ENCODE measurements at places on chromosomes 2 and 18.
A peak's percentile ranks its signal among the peaks of the same experiment; 100 is the strongest.

DNA sequence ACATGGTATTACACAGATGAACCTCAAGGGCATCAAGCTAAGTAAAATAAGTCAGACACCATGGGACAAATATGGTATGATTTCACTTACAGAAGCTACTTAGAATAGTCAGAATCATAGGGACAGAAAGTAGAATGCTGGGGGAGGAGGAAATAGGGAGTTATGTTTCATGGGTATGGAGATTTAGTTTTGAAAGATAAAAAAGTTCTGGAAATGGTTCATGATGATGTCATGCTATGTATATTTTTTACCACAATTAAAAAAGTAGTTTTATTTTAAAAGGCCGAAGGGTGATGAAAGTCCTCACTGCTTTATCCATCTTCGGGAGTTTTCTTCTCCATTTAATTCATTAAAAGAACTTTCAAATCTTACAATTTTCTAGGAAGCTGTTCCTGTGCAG lies 181.9 kb downstream of the CALCRL start:
- DNase-seq, result no peak

DNA sequence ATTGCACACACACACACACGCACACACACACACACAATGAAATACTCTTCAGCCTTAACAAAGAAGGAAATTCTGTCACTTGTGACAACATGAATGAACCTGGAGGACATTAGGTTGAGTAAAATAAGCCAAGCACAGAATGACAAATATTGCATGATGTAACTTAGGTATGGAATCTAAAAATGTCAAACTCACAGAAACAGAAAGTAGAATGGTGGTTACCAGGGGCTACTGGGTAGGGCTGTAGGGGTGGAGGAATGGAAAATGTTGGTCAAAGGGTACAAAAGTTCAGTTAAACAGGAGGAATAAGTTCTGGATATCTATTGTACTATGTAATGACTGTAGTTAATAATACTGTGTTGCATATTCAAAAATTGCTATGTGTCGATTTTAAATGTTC lies 29.5 kb downstream of the SCN2A start:
- DNase-seq, result no peak

- DNase-seq, result peak; percentile 99
Measured at GRCh38 chr2:67260343-67261277, 136.5 kb upstream of the ETAA1 start.

DNA sequence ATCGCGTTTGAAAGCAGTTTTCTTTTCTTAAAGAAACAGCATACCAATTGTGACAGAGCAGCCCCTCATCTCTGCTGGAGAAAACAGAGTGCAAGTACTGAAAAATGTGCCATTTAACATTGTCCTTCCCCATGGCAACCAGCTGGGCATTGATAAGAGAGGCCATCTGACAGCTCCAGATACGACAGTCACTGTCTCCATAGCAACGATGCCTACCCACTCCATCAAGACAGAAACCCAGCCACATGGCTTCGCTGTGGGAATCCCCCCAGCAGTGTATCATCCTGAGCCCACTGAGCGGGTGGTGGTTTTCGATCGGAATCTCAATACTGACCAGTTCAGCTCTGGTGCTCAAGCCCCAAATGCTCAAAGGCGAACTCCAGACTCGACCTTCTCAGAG lies 9.5 kb downstream of the GRHL1 start:
- DNase-seq, result no peak

GRCh38 chr2:119681868-119682220 lies 2.8 kb downstream of the TMEM177 start:
- no peak for DNase-seq

- peak; percentile 86 for DNase-seq
Measured at GRCh38 chr2:162261032-162261945, 18.0 kb upstream of the FAP start.

DNA sequence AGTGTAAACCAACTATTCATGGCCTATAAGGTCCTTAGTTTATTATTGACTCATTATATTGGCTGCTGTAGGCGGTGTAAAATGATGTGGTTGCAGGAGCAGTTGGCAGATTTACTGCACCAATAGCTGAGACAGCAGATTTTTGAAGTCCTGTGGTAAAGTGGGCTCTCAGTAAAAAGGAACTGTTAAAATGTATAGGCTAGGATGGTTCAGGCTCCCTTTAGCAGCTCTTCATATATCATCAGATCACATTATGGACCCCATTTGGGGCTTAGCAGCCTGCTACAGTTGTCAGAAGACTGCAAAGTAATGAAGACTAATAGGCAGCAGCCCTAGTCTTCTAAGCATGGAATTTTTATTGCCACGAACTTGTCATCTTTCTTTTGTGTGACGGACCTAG lies 27.8 kb downstream of the MTX2 start:
- no peak for DNase-seq

GRCh38 chr2:148965623-148966437 lies 72.7 kb upstream of the LYPD6B start:
- no peak for DNase-seq

- DNase-seq, result no peak
Measured at GRCh38 chr18:35417223-35417622, 40.1 kb upstream of the ZNF396 start.

DNA sequence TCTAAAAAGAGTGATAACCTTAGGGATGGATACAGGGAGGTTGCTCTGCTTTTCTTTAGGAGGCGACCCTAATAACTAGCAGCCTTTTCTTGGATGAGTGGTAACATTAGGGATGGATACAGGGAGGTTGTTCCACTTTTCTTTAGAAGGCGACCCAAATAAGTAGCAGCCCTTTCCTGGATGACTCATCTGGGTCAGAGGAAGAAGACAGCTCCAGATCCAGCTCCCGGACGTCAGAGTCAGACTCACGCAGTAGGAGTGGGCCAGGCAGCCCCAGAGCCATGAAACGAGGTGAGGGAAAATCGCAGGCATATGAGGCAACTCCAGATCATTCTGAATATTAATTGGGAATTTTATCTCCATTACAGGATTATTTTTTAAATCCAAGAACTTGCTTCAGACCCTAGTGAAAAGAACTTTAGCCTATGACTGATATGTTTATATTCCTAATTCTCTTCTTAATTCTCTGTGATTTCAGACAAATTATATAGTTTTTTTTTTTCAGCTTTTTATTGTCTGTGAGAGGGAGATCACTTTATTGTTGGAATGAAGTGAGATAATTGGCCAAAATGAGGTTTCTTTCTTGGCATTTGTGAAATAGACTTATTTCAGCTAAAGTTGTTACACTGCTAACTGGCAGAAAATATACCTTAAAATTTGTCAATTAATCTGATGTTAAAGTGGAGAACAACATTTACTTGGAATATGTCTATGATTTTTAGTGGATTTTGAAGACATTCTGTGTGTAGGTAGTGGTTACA lies 31.2 kb upstream of the C1GALT1C1L start:
- DNase-seq, result peak; percentile 94

DNA sequence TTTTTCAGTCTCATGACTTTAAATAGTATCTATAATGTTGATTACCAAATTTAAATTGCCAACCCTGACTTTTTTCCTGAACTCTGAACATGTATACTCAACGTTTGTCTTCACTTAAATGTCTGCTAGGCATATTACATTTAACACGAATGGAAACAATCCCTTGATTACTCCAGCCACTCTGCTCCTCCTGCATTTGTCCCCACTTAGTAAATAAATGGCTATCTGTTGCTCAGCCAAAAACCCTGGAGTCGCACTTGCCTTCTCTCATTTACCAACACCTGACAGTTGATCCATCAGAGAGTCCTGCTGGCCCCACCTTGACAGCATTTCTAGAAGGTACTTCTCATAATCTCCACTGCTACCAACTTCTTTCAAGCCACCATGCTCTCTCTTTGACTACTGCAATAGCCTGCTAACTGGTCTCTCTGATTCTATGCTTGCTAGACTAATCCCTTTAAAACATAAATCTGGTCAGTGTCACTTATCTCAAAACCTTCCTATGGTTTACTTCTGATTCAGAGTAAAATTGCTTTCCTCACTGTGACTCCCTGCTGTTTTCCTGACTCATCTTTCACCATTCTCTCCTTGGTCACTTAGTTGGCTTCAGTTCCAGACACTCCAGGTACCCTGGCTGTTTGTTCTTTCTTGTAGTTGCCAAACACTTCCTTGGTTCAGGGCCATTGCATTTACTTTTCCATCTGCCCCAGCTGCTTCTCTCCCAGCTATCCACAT lies 31.9 kb downstream of the SPAG16 start:
- peak; percentile 55 for DNase-seq

DNA sequence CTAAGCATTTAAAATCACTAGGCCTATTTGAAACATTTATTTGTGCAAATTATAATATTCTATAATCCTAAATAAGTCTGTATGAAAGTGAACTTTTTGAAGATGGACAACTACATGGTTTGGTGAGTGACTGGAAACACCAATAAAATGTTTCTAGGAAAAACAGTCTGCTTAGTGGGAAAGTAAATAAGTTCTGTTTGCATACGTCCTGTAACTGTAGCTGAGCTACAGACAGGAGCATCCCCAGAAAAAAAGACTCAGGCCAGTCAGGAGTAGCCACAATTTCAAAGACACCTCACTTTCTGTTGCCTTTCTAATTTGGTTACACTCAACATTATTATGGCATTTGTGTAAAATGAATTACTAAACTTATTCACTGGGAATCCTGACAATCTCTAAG lies 28.4 kb upstream of the KCNJ3 start:
- no peak for DNase-seq

- DNase-seq, result peak; percentile 83
Measured at GRCh38 chr2:113370478-113371091, 66.9 kb upstream of the ZNG1B start.

GRCh38 chr18:30582078-30582477 lies 460.5 kb downstream of the DSC3 start:
- DNase-seq, result no peak

DNA sequence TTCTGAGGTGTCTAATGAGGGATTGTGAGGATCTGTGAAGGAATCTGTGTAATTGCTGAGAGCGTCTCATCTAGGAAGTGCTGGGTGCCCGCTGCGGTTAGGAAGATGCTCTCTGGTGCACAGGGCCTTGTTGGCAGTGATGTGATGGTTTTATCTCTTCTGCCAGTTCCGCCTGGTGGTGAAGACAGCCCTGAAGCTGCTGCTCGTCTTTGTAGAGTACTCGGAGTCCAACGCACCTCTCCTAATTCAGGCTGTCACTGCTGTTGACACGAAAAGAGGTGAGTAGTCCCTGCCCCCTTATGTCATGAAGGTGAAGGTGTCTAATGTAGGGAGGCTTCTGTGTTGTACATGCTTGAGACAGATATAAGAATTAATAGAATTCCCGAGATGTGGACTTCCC lies 234.2 kb downstream of the TPGS2 start:
- no peak for DNase-seq

DNA sequence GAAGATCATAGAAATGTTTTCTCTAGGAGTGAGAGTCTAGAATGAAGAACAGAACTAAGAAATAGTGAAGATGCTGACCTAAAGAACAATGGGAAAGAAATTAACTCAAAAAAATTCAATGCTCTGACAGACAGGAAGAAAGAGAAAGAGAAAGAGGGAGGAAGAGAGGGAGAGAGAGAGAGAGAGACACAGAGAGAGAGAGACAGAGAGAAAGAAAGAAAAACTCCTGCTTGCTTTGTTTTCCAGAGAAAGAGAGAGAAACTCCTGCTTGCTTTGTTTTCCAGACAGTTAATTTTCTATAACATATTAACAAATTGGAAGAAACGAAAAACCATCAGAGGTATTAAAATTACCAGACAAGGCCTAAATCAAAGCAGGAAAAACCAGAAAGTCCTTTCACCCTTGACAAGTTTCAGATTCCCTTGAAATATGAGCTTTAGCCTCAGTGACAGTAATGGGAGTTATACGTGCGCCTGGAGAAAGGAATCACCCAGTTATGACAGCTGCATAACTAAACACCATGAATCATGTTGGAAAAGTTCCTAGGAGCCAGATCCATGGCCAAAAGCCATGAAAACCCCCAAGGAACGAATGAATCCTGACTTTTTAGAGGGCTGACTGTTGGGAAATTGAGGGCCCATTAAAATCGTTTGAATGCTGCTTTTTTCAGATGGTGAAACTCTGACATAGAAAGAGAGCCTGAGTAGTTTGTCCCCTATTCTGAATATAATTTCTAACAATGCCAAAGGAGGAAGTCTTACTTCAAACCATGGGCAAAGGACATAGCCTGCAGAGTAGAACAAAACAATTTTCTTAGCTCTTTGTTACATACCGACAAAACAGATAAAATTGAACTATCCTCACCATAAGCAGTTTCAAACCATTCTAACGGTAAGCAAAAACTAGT lies 228.6 kb upstream of the CHST9 start:
- DNase-seq, result peak; percentile 64

DNA sequence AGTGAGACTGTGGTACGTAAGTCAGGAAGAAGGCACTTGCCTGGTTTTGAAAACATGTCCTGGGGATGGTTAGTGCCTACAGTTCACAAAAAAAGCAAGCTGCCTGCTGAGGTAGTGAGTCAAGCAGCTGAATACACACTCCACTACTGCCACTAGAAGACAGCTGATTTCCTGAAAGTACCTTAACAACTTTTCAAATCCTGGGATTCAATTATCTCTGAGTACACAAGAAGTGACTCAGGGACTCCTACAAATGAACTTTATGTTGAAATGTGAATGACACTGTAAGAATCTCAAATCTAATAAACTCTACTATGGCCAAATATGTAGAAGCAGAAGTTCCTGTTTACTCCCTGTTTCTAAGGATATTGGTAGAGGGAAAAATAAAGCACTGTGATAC lies 58.0 kb upstream of the ARL5A start:
- DNase-seq, result no peak

DNA sequence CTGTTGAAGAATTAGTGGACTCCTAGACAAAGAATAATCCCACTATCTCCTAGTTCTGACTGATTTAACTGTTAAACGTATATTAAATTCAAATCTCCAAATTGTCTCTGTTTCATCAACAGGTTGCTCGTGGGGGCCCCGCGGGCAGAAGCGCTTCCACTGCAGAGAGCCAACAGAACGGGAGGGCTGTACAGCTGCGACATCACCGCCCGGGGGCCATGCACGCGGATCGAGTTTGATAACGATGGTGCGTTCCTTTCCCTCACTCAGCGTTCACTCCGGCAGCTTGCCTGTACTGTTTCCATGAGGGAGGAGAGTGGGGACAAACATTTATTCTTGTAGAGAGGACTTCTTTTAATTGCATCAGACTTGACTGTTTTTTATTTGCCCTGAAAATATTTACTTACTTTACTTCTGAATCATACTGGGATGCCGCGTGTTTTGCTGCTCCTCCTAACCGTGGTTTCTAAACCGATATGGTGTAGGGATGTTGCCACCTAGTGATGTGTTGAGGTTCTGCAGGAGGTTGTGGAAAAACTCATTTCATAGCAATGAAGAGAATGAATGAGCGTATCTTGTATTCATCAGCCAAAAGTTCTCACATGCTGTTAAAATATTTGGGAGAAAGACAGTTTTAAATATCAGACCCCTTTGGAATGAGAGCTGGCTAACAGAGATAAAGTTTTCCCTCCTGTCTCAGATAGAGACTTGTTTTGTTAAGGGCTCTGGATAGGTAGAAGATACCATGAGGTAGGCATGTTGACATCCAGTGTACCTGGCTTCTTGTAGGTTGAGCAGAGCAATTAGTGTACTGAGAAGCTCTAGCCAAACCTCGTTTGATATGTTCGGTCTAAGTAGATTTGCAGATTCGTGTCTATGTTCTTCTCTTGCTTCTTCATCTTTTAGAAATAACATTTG lies 38.3 kb downstream of the ITGA6 start:
- DNase-seq, result peak; percentile 94

- no peak for DNase-seq
Measured at GRCh38 chr2:81942136-81942680, 1637.7 kb upstream of the LRRTM1 start.

- no peak for DNase-seq
Measured at GRCh38 chr2:223069465-223069864, 17.5 kb downstream of the KCNE4 start.
